ENCODE measurements at places on chromosomes 6 and 20.

GRCh38 chr6:167267921-167268401, 23.2 kb upstream of the UNC93A start:
- DNase-seq = no peak

- no peak for DNase-seq
These were observed 76.2 kb downstream of the MAP3K4 start for GRCh38 chr6:161067749-161068148.

DNA sequence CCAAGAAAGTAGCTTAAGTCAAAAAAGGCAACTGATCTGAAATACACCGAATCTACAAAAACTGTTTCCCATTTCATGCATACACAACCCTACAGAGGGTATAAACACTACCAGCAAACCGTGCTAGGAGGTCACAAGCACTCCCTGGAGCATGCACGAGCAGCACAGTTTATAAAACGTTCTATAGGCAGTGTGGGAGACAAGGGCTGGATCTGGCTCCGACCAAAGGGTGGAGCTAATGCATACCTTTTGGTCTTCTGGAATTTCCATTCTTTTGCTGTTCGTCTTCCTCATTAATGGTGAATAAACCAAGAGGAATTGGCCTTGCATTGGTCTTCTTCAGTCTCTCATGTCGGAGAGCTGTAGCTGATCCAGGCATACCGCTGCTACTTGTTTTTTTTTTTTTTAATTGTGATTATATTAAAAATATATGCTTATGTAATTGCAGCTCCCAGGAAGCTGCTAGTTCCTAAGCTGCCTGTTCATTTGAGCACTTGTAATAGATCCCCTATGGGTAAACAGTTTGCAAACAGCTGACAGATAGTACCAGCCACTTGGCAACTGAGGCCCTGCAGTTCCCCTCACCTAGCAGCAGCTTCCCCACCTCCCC, 24.5 kb downstream of the MAP7 start:
- DNase-seq = no peak

DNA sequence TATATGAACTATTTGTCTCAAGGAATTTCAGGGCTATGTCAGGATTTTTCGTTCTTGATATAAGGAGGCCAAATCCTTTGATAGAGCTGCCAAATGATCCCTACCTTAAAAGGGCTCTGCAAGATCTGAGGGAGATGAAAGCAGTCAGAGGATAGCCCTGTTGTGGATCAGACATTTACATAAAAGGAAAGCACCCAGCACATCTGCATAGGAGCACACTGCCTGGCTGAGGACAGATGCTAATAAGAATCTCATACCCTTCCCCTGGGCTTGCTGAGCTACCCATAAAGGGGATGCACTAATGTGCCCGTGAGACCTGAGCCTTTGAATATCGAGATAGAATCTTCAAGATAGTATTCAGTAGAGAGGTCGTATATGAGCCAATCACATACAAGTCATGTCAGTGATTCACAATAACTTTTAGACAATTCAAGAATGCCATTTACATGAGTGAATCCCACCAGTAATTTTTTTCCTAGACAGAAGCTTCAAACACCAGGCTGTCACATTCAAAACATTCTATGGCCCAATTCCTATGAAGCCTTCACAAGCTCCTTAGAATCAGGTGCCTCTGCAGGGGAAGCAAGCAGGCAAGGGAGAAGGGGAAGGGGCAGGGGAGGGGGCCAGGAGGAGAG, 71.1 kb downstream of the STMND1 start:
- no peak for DNase-seq

DNA sequence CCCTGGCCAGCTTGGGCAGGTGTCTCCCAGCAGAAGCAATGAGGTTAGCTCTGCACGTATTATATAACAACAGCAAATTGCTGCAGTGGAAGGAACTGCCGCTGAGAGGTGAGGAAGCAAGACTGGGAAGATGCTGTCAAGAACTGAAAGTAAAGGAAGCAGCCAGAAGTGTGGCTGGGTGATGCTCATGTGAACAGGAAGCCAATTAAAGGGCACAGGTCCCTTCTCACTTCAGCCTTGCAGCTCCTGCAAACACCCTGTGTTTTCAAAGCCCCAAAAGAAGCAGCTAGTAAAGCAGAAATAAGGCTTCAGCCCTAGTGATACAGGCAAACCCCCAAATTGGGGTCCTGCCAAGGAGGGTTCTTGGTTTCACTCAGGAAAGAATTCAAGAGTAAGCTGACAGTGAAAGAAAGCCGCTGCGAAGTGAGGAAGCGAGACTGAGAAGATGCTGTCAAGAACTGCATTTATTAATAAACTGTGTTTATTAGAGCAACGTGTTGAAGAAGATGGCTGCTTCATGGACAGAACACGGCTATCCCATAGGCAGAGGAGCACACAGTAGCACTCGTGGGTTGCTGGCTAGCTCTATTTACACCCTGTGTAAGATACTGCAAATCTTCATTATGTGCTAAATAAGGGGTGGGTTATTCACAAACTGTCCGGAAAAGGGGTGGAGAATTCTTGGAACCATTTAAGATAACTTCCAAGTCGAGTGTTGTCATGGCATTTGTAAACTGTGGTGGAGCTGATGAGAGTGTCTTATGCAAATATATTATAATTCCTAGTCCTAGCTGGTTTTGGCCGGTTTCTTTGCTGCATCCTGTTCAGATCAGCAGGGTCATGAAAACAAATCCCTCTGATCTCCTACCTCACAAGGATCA, 152.2 kb downstream of the LINC00237 start:
- DNase-seq = no peak

DNA sequence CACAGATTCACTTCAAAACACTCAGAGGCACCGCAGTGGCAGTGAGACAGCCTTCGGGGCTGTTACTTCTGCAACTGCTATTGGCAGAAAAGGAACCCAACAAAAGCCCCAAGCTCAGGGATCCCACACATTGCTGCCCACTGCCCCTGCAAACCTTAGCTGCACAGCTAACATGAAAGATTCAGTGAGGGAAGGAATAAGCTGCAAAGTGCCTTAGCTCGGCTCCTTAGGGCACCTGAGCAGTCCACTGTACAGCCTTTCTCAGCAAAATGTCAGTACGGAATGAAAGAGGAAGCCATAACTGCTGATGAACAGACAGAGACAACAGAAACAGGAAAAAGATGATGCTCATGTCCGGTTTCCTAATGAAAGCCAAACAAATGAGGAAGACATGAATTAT, 179.7 kb upstream of the SHLD1 start:
- DNase-seq = no peak

GRCh38 chr20:46640536-46641311, 10.5 kb downstream of the SLC13A3 start:
- no peak for DNase-seq

DNA sequence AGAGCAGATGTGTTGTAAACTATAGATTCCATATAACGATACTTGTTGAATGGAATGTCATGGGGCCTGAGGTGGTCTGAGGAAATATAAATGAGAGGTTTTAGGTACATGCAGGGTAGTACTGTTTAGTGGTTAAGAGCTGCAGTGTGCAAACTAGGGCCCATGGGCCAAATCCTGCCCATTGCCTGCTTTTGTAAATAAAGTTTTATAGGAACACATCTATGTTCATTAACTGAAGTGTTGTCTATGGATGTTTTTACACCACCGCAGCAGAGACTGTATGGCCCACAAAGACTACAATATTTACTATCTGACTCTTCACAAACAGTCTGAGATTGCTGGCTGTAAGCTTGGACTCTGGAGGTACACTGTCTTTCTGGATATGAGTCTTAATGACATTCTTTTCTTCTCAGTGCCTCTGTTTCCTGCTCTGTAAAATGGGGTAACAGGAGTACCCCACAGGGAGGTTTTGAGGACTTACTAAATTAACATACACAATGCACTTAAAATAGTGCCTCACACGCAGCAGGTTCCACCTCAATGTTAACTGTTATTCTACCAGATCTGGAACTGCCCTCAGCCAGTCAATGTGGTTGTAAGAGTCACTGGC, 12.5 kb downstream of the GCM1 start:
- DNase-seq = no peak

GRCh38 chr6:25619217-25619616, 32.8 kb upstream of the SCGN start:
- no peak for DNase-seq

- no peak for DNase-seq
These were observed 167.4 kb downstream of the DTNBP1 start for GRCh38 chr6:15495375-15495901.

DNA sequence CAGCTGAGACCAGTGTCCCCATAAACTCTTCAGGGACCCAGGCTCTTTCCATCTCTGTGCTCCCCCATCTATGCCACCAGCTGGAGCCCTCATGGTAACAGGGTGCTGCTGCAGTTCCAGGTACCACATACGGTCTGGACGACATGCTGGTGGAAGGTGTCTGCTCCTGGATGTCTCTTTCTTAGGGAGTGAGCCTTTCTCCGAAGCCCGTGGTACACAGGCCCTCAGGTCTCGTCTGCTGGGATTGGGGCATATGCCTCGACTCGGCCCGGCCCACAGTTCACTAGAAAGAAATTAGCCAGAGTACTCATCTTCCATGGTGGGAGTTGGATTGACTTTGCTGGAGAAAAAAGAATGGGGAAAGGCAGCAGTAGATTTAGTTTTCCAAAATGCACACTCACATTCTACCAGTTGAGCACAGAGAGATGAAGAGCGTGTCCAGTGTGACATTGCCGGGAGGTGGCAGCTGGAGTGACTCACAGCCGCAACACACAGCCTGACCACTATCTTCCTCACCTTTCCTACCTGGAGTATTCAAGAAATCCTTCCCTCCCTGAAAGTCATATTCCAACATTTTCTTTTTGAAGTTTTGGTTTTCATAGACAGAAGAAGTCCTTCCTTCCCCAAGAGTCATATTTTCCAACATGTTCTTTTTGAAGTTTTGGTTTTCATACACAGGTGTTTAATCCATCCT, 18.6 kb upstream of the SPO11 start:
- no peak for DNase-seq

DNA sequence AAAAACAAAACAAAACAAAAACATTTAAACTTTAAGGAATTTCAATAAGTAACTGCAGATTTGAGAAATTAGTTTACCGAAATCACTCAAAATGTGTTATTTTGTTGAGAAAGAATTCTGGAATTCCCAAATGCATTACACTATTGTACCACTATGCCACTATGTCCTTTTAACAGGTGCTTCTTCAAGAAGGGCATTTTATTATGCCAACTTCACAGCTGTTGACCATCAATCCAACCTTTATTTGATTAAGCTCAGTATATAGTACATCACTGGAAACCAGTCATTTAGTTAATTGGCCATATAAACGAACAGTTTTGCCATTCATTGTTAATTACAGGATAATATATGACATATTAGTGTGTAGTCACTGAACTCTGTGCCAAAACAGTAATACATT, 221.7 kb downstream of the ARHGAP18 start:
- no peak for DNase-seq

- no peak for DNase-seq
These were observed 20.4 kb downstream of the SERINC3 start for GRCh38 chr20:44501448-44501847.

GRCh38 chr6:148471624-148472159, 129.1 kb downstream of the SASH1 start:
- no peak for DNase-seq

GRCh38 chr6:83270971-83271719, 78.0 kb downstream of the RWDD2A start:
- no peak for DNase-seq

GRCh38 chr6:455835-456234, 64.3 kb downstream of the IRF4 start:
- no peak for DNase-seq

DNA sequence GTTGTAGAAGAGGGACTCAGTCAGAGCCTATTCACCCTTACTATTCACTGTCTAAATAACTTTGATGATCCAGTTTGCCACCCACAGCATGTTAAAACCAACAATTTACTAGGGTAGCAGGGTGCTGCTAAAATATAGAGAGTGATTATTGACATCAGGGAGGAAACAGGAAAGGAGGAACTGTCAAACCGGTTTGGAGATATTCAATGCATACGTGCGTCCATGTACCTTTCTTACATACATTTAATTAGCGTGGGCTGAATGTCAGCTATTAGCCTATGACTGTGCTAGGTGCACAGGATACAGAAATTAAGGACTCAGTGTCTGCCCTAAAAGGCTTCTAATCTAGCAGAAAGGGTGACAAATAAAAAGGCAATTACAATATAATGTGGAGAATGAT, 57.2 kb downstream of the IL20RA start:
- DNase-seq = no peak

DNA sequence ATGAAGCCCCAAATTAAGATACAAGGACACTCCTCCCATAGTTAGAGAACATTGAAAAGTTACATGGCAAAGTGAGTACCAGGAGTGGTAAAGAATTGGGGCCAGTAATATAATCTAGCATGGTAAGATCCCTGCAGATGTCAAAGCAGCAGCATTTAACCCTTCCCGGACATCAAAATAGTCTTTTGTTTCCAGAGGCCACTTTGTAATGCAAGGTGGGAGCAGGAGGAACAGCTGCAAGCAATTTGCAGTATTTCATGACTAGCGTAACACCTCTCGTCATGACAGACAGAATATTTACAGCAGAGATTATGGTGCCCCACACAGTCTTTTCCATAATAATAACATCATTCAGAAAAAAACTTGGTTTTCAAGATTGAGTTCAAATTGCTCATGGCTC, 123.2 kb upstream of the VGLL2 start:
- no peak for DNase-seq

- no peak for DNase-seq
These were observed 3.4 kb upstream of the ZNF217 start for GRCh38 chr20:53597030-53597482.

DNA sequence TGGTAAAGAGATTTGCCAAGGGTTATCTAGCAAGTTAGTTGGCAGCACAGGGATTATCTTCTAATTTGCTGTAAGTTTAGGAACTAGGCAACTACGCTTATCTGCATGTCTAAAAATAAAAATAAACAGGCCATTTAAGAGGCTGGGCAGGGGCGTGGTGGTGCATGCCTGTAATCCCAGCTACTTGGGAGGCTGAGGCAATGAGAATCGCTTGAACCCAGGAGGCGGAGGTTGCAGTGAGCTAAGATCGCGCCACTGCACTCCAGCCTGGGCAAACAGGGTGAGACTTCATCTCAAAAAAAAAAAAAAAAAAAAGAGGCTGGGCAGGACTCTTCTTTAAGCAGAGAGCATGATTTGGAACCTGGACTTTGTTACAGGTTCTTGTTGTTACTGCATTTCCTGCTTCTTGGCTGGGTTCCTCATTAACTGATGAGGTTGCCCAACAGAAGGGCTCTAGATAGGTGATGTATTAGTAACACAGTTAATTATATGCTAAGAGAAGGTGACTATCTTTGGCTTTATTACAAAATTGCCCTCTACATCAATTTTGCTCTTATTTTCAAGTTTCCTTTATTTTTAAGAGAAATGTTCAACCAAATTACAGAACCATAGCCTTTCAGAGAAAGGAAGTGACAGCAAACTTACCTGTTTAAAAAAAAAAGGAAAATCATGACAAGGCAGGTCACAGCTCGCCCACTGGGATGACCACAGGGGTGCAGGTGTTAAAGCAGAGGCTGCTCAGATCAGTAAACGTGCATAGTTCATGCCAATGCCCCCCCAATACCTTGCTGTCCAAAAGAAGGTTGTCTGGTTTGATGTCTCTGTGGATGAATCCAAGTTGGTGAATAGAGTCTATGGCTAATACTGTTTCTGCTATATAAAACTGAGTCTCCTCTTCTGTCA, 32.5 kb downstream of the STK38 start:
- DNase-seq = no peak
